ENCODE measurements at places on chromosomes 13 and 19.
A peak's percentile ranks its signal among the peaks of the same experiment; 100 is the strongest.

GRCh38 chr19:18225702-18226468, at the start of gene PDE4C:
Gene PDE4C (minus strand): TSS chr19:18226438. CDS start chr19:18226415, 23 bp downstream.
- DNase-seq: no peak

GRCh38 chr13:33787051-33787591, 30.8 kb upstream of the RFC3 start:
- no peak for DNase-seq

- no peak for DNase-seq
Observed at GRCh38 chr19:13961826-13962698, 9.8 kb downstream of the DCAF15 start.

GRCh38 chr19:30163663-30164062, 208.5 kb upstream of the ZNF536 start:
- DNase-seq: no peak

DNA sequence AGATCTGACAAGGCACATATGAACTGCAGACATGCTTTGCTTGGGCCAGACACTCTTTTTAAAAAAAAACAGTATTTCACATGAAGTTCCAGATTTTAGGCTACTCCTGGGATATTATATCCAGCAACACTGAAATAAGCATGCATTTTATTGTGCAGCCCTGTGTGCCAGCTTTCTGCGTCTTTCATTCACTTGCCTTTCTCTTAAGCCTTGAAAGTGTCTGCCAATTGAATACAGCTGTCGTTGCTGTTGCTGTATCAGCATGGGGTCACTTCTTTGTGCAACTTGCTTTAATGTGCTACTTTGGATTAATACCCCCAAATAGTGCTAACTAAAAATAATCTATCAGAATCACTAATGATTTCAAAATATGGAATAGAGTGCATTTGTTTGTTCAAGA, 657.8 kb downstream of the SLITRK6 start:
- DNase-seq: no peak

GRCh38 chr13:111664696-111665095, 344.3 kb downstream of the TEX29 start:
- no peak for DNase-seq

DNA sequence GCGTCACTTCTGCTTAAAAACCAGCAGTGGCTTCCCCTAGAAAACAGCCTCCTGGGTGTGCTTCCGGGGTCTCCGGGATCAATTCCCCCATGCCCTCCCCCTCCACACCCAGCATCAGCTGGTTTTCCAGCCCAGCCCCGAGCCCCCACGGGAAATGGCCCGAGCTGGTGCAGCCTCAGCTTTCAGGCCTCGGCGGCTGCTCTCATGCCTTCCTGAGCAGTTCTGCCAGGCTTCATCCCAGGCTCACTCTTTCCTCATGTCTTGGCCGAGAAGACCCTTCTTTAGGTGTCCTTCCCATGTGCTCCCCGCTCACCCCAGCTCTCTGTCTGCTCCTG, 103.1 kb upstream of the RNF113B start:
- DNase-seq: no peak

- DNase-seq: no peak
Observed at GRCh38 chr13:40564342-40565001, 102.0 kb downstream of the FOXO1 start.

DNA sequence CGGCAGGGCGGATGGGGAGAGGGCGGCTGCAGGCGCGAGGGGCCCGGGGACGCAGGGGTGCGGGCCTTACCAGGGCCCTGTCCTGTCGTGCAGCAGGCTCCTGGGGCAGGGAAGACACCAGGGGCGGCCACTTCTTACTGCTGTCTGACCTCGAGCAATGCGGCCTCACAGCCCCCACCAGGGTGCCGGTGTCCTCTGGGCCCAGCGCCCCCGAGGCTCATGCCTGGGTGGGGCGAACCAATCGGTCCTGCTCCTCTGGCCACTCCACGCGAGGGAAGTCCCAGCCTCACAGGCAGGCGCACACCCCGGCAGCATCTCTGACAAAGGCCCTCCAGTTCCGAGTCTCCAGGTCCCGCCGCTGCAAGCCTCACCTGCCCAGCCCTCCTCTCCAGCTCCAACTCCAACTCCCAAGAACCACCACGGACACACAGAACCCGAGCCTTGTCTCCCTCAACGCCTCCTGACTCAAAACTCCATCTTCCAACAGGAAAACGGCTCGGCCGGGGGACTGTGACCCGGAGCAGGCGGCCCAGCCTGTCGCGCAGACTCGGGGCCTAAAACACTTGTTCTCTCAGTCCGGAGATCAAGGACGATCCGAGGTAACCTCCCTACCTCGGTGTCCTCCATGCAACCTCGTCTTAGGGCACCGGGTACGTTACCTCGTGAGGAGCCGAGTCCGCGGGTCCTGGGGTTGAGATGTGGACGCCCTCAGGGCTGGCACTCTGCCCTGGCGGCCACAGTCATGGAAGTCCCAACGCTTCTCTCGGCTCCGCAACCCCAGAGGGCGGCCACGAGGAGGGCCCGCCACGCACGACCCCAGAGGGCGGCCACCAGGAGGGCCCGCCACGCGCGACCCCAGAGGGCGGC, 6.5 kb downstream of the FGF22 start:
- no peak for DNase-seq

- no peak for DNase-seq
Observed at GRCh38 chr13:99276706-99277105, 18.5 kb upstream of the GPR18 start.

DNA sequence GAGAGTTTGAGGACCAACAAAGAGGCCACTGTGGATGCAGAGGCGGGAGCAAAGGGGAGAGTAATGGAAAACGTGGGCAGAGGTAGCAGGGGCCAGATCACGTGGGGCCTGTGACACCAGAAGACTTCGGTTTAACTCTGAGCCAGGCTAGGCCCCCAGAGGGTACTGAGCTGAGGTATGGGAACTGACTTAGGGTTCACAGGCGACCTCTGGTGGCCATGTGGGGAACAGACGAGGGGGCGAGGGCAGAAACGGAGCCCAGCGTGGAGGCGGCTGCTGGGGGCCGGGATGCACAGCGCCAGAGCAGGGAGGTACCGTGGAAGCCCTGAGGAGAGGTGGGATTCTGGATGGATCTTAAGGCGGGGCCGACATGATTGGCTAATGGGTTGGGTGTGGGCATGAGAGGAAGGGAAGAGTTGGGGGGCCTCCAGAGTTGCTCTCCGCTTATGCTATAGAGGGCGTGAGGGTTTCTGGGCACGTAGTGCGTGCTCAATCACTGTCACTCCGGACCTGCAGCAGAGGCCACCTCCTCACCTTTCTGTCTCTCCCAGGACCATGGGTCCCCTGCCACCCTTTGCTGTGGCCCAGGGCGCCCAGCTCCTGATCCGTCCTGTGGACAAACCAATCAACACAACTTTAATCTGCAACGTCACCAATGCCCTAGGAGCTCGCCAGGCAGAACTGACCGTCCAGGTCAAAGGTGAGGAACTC, 13.7 kb downstream of the PVR start:
- DNase-seq: peak; percentile 64

DNA sequence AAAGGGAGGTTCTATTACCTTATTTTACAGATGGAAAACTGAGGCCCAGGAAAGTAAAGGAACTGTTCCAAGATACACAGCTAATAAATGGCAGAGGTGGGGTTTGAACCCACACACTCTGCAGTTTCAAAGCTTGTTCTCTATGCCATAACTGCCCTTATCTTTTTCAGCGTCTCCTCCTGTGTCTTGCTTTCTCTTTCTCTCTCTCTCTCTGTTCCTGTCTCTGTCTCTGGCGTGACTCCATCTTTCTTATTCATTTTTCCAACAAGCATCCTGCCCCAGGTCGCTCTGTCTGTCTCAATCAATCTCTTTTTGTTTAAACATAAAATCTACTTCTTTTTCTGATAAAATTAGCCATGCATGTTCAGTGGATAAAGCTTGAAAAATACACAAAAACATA, 3.2 kb upstream of the IFNL4 start:
- no peak for DNase-seq

- DNase-seq: no peak
Observed at GRCh38 chr19:54804571-54804970, 1.2 kb downstream of the KIR2DL4 start.

DNA sequence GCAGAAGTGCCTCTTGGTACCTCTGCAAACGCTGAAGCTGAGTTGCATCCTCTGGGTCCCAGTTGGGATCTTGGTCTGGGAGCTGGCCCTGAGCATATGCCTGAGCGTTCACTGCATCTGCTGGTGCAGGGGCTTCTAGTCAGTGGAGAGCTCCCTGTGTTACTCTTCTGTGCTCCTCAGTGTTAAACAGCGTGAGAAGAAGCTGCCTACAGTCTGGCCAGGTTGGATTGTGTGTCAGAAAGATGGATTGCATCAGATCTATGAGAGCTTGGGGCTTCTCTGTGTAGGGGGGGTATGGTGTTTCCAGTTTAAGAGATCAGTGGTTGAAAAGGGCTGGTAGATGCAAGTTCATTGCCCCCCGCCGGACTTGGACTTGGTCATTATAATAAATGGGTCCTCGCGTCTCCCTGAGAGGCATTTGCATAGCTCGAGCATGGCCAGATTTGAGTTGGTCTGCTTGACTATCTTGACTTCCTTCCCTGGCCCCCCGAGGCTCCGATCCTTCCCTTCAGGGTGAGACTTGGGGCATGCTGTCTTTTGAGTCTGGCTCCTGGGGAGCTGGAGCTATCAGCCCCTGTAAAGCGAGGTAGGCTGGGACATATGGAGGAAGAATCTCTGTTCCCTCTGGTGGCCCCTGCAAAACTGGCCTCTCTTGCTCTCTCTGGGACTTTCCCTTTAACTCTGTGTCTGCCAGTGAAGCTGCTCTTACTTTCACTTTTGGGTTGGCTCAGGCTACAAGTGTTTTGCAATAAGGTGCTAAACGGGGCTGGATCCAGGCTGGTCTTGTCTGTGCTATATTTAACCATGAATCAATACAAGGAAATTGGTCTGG, 52.9 kb downstream of the OR10H4 start:
- DNase-seq: peak; percentile 30

DNA sequence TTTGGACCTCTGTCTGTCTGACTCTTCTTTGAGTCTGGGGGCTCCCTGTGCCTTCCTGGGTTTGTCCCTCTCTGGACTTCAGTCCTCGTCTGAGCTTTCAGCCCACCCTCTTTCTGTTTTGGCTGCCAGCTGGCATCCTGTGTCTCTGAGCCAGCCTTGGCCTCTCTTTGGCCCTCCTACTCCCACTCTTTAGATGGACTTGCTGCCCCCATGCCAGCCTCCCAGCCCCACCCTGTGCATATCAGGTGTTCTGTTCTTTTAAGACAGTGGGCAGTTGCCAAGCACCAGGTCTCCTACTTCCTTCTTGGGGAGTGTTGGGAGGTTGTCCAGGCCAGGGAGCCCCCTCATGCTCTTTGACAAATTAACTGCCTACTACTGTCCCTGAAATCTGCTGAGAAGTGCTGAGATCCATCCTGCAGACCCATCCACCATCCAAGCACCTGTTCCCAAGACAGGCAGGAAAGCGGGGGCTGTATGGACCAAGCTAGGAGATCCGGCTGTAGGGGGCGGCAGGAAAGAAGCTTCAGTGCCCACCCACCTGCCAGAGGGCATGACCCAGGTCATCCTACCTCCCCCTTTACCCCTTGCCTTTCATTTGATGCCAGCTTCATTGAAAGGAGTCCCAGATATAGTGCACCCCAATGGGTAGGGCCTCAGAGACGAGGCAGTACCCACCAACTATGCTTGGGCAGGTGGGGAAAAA, 9.6 kb downstream of the CIC start:
- DNase-seq: no peak
